Pulmonary artery endothelial cell (primary cell): ENCODE measurements at places on chromosomes 7 and 10.

DNA sequence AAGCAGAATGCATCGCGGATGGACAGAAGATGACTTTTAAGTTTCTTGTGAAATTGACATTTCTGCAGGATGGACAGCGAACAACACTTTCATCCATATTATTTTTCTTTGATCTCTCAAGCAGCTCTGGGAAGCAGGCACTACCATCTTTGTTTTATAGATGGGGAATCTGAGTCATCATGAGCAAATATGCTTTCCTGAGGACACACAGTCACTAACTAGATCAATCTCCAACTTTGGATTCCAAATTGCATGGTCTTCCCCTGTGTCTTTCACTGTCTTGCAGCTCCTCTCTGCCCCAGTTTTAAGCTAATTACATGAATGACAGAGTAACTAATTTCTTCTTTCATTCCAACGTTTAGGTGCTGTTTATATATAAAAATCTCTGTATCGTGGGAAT lies 201.5 kb downstream of the ADAM12 start:
- DNase-seq, result no peak

- DNase-seq, result no peak
Measured at GRCh38 chr10:105952153-105952552, 1212.4 kb downstream of the SORCS1 start.

GRCh38 chr7:158249692-158250091 lies 337.9 kb downstream of the PTPRN2 start:
- no peak for DNase-seq

DNA sequence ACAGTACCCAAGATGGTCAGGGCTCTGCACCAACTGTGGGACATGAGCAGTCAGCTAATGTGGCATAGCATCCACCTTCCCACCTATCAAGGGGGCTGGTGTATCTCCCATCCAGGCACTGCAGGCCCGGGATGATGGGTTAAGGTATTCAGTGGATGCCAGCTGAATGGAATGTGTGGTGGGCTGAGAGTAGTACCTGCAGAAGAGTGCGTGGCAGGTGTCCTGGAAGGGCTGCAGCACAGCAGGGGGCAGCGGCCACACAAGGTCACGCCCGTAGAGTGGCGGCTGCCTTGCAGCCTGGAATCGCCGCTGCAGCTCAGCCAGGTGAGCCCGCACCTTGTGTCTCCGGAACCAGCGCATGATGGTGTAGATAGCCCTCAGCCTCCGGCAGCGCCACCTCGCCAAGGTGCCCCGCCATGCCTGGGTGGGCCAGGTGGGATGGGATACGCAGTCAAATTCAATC lies 13.3 kb downstream of the MYO1G start:
- DNase-seq, result no peak

GRCh38 chr7:379456-380138 lies 89.6 kb downstream of the FOXL3 start:
- DNase-seq, result no peak

DNA sequence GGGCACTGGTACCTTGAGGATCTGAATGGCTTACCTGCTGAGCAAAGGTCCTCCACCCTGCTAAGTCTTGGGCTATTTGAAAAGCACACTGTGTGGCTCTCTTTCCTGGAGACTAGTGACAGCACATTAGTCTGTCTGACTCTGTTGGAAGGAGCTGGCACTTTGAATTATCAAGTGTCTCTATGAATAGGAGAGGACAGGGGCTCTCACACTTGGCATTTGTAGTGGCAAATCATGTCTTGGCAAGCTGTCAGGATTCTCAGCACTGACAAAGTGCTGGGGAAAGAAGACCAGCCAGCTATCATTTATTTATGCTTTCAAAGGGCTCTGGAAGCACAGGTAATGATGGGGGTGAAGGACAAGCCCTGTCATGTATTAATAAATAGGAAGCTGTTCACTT lies 62.8 kb downstream of the MTPN start:
- no peak for DNase-seq

- DNase-seq, result no peak
Measured at GRCh38 chr10:58593008-58593407, 80.3 kb downstream of the BICC1 start.

- no peak for DNase-seq
Measured at GRCh38 chr7:7745966-7746365, 27.6 kb upstream of the RPA3 start.

GRCh38 chr10:78382772-78383171 lies 349.1 kb downstream of the RPS24 start:
- no peak for DNase-seq

DNA sequence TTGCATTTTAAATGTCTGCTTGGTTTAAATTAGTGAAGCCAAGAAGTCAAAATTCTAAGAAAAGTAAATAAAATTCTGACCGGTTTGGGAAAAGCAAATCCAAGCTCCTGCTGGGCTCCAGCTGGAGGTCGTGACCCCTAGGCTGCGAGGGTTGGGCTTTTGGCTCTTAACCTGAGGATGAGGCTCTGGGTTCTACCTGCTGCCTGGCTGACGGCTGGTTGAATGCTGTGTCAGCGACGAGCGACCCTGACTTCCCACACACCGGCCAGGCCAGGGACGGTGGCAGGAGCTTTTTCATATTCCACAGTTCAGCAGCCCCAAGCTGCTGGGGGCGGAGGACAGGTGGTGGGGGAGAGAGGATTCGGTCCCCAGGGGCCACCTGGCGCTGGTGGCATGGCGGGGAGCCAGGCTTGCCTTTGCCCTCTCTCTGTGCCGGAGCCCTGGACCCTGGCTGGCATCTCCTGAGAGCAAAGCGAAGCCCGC lies 843 bp upstream of the PLPP4 start:
- DNase-seq, result no peak

- DNase-seq, result no peak
Measured at GRCh38 chr10:62812672-62813439, 3.3 kb downstream of the EGR2 start.

GRCh38 chr7:17564678-17565212 lies 266.3 kb downstream of the AHR start:
- DNase-seq, result no peak

GRCh38 chr10:49615213-49615612 lies 1.4 kb downstream of the CHAT start:
- no peak for DNase-seq

DNA sequence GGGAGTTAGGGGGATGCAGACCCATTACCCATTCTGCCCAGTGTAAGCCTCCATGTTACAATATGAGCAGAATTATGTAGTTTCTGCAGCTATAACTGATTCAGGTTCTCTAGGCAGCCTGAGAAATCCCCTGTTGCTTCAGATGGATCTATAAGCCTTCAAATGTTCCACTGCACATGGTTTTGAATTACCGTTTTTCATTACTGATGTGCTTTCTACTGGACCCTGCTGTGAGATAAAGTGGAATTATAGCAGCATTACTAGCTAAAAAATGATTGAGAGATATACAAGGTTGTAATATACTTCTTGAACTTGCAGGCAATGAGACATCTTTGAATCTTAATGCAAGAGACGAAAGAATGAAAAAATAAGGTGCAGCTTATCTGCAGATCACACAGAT lies 38.4 kb upstream of the ANAPC16 start:
- no peak for DNase-seq

- DNase-seq, result no peak
Measured at GRCh38 chr10:62048470-62048869, 147.0 kb downstream of the ARID5B start.

GRCh38 chr7:136496551-136496950 lies 371.9 kb upstream of the CHRM2 start:
- DNase-seq, result no peak

DNA sequence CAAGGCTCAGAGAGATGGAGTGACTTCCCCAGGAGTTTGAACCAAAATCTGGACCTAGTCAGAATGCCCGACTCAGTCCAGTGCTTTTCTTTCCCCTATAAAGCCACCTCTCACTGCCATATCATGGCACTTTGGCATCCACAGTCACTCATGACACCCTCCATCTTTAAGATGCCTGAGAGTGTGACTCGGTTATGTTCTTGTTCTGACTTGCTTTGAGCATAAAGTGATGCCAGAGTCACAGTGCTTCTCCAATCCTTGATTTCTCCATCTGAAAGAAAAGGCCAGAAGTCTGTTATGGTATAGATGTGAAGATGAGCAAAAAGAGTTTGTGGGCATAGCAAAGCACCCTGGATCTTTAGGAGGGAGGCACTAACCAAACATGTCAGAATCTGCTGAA lies 538.1 kb downstream of the SORCS1 start:
- DNase-seq, result no peak

GRCh38 chr7:66815951-66816350 lies 75.4 kb downstream of the RABGEF1 start:
- no peak for DNase-seq

DNA sequence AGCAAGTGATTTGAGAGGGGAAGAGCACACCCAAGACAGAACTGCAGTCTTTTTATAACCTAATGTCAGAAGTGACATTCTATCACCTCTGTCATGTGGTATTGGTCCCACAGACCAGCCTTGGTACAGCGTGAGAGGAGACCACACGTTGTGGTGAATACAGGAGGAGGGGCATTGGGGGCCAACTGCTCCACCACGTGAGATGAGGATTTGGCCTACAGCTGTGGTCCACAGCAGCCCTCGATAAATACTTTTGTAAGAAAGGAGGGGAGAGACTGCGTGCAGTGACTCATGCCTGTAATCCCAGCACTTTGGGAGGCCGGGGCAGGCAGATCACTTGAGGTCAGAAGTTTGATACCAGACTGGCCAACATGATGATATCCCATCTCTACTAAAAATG lies 243.1 kb downstream of the FGFR2 start:
- no peak for DNase-seq

GRCh38 chr10:116287906-116288501 lies 15.0 kb upstream of the GFRA1 start:
- DNase-seq, result peak; percentile 5

GRCh38 chr7:26916336-26916735 lies 51.9 kb upstream of the SKAP2 start:
- no peak for DNase-seq

DNA sequence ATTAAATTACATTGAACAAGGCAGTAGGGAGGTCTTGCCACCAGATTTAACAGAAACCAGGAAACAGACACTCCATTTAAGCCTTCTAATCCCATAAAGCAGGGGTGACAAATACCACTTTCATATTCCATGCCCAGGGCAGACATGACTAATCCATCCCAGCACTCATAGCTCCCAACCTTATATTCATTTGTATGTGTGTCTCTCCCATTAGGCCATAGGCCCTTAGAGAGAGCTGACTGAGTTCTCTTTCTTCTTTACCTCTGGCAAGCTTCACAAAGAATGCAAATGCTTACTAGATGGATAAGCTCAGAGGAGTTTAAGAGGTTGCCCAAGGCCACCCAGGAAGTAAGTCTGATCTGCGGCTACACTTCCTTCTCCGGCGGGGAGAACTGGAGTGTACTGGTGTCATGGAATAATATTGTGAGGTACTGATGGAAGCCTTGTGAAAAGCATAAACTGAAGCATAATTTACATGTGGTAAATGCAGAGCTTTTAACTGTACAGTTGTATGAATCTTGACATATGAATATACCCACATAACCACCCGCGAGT lies 239.7 kb upstream of the HABP2 start:
- no peak for DNase-seq

DNA sequence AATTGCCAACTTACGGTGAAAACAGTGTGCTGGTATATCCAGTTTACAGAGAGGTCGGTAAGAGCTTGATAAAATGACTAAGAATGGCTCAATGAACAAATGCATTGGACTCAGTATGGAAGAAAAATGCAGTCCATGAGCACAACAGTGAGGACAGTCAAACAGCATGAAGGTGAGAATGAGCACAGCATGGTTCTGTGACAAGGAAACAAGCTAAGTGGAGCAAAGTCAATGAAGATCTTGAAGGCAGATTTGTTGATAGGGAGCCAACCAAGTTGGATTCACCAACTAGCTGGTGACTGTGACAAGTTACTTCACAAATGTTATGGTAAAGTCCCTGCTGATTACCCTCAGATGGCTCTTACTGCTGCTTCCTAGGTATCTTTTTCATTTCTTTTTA lies 75.9 kb downstream of the SHOC2 start:
- no peak for DNase-seq
